Activated T-helper 1 cell treated with Interleukin-2 at 50 U/mL for 16 hours (primary cell): ENCODE measurements at places on chromosomes 16 and 17.
A peak's percentile ranks its signal among the peaks of the same experiment; 100 is the strongest.

DNA sequence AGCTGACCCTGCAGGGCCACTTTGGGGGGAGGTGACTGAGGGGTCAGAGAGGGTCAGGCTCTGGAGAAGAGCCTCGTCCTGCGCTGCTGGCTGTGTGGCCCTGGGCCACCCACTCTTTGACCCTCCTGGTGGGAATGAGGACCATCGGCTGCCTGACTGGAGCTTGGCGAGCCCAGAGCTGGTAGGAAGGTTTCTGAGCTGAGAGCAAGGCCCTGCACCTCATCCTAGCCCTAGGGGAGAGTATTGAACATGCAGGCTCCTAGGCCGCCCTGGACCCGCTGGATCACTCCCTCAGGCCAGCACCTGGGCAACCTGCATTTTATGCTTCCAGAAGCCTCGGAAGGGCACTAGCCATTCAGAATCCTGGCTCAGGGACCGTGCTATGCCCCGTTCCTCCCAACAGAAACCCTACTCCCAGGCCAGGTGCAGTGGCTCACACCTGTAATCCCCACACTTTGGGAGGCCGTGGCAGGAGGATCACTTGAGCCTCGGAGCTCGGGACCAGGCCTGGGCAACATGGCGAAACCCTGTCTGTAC, 14.5 kb downstream of the MAP2K3 start:
- no peak for DNase-seq

- DNase-seq, result peak; percentile 94
These were observed 463 bp downstream of the RILP start for GRCh38 chr17:1648963-1649843.

DNA sequence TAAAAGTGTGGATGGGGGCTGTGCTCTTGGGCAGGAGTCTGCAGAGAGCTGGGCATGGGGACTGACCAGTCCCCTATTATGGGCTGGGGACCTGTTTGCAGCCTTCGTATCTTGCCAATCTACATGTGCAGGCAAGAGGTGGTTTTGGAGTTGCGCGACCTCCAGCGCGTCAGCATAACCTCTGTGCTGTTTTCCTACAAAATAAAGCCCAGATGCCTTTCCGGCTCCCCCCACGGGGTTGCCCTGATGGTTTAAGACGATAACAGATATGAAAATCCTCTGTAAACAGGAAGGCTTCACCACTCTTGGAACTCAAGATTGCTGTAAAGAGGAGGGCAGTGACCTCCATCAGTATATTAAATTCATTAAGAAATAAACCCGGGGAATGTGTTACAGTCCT, 16.5 kb upstream of the SPPL2C start:
- no peak for DNase-seq

DNA sequence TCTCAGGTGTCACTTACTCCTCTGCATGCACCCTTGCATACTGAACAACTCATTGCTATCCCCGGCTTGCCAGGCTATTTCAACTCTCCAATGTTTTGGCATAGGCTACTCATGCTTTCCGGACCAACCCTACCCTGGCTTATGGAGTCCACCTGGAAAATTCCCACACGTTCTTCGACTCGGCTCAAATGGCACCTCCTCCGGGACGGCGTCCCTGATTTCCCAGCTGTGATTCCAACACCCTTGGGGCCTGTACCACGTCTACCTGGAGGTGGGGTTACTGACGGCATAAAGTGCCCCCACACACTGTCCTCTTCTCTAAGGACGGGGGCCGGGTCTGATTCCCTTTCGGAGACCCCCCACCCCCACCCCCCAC, 498 bp downstream of the SMYD4 start:
- DNase-seq, result no peak

GRCh38 chr16:86884390-86884650, 306.0 kb downstream of the FOXL1 start:
- no peak for DNase-seq

- DNase-seq, result no peak
These were observed 13.0 kb downstream of the CBX4 start for GRCh38 chr17:79826204-79826680.

DNA sequence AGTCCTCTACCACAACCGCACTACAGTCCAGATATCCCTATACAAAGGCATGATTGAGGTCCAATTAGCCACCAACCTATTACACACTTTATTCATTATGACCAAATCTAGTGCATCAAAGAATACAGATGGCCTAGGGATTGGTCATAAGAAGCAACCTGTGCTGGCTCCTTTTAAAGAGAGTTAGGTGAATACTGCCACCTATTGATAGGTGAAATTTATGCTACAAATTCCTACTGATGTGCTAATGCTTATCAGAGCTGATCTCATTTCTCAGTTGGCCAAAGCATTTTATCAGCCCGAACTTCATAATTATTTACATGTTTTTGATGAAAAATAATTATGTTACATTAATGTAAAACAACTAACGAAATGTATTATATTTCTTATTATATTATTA, 166.3 kb downstream of the ANKFN1 start:
- no peak for DNase-seq

DNA sequence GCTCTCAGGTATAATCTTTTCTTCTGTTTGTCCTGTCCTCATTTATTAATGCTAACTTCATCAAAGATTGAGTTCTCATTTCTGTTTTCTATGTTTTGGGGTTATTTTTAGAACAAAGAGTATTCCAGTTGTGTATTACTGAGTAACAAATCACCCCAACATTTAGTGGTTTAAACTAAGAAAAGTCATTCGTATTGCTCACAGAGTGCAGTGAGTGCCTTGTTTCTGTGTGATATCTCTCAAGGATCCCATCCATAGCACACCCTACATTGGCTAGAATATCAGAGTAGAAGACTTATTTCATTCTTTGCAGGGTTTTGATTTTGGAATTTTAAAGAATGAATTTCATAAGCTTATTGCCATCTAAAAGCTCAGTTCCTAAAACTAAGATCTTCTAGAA, 72.1 kb downstream of the VMP1 start:
- DNase-seq, result no peak
